ENCODE measurements at places on chromosomes 13 and 19. TPM values are rescaled to one million over a fixed set of nuclear protein-coding genes. Genes with fewer than 3 reads are reported as not detected.

Gene MIA
- total RNA-seq = not detected

Gene USHBP1
- 0.47 TPM for total RNA-seq

Gene GRIK5
- 20.0 TPM for total RNA-seq

Gene USF2
- 36.0 TPM for total RNA-seq

Gene OR7D2
- not detected for total RNA-seq

Gene GFY
- not detected for total RNA-seq

Gene BLVRB
- total RNA-seq = 16.5 TPM

Gene CDC37
- 43.7 TPM for total RNA-seq

Gene MCEMP1
- total RNA-seq = 0.78 TPM

Gene SLITRK1
- total RNA-seq = 29.6 TPM

Gene SMAD9
- total RNA-seq = 20.1 TPM

Gene FXYD3
- total RNA-seq = not detected

Gene RAB4B
- 8.6 TPM for total RNA-seq

Gene FFAR2
- 0.16 TPM for total RNA-seq

Gene APLP1
- 179 TPM for total RNA-seq

Gene ZNF534
- 2.8 TPM for total RNA-seq

Gene ZNF738
- 34.9 TPM for total RNA-seq

Gene ATP5F1D
- total RNA-seq = 11.9 TPM

Gene RYR1
- 4.5 TPM for total RNA-seq

Gene TRMT1
- total RNA-seq = 27.1 TPM

Gene CEACAM6
- total RNA-seq = not detected

Gene TGDS
- total RNA-seq = 7.0 TPM

Gene FCHO1
- 24.6 TPM for total RNA-seq

Gene TEKTIP1
- not detected for total RNA-seq

Gene CILP2
- total RNA-seq = 0.62 TPM

Gene ZNF345
- 17.8 TPM for total RNA-seq

Gene AMH
- not detected for total RNA-seq

Gene TYROBP
- total RNA-seq = 3.1 TPM

Gene STOML3
- 0.16 TPM for total RNA-seq

Gene FUT2
- not detected for total RNA-seq

Gene RFPL4A
- total RNA-seq = not detected

Gene CLEC17A
- total RNA-seq = 0.31 TPM

Gene TMEM59L
- total RNA-seq = 34.5 TPM

Gene FGF14
- 69.1 TPM for total RNA-seq

Gene URAD
- not detected for total RNA-seq

Gene TSHZ3
- total RNA-seq = 18.6 TPM

Gene ZNF546
- total RNA-seq = 27.5 TPM

Gene CFAP97D2
- total RNA-seq = not detected

Gene IFI30
- 0.62 TPM for total RNA-seq

Gene JOSD2
- total RNA-seq = 3.9 TPM

Gene SERPINE3
- total RNA-seq = 0.16 TPM

Gene B3GNT3
- total RNA-seq = not detected

Gene DNAJC15
- total RNA-seq = 18.1 TPM

Gene FAM216B
- total RNA-seq = 0.78 TPM

Gene ZNF844
- total RNA-seq = 13.7 TPM

Gene SBSN
- total RNA-seq = not detected

Gene CASP14
- total RNA-seq = not detected

Gene CAMSAP3
- 17.0 TPM for total RNA-seq

Gene NLRP4
- under 0.01 TPM for total RNA-seq

Gene ZNF491
- 12.9 TPM for total RNA-seq

Gene ZNF540
- 22.0 TPM for total RNA-seq

Gene ZSCAN1
- 0.62 TPM for total RNA-seq

Gene GPC6
- total RNA-seq = 9.8 TPM

Gene DNAAF3
- 0.31 TPM for total RNA-seq

Gene ZNF729
- not detected for total RNA-seq

Measured in occipital lobe (tissue), 3 donors.